ENCODE measurements at places on chromosomes 16 and 17. TPM values are rescaled to one million over a fixed set of nuclear protein-coding genes. Genes with fewer than 3 reads are reported as not detected.

Gene SLC2A4
- total RNA-seq = not detected

Gene CXCL16
- total RNA-seq = 6.7 TPM

Gene ENPP7
- 0.50 TPM for total RNA-seq

DNA sequence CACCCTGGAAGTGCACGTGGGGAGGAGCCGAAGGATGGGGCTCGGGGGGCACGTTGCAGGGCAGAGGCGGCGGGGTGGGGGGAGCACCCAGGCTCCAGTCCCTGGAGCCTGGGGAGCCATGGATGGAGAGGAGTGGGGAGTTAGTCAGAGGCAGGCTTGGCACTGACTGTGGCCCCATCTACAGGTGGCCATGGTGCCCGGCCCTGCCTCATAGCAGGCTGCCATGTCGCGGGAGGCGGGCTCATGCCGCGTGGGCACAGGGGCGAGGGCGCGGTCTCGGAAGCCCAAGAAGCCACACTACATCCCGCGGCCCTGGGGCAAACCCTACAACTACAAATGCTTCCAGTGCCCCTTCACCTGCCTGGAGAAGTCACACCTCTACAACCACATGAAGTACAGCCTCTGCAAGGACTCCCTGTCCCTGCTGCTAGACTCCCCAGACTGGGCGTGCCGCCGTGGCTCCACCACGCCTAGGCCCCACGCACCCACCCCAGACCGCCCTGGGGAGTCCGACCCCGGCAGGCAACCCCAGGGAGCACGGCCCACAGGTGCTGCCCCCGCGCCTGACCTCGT lies 3.0 kb downstream of the PRR35 start:
- no peak for ATAC-seq

- ATAC-seq = no peak
Measured at GRCh38 chr17:82880620-82881323, 41.0 kb upstream of the ZNF750 start.

- ATAC-seq = no peak
Measured at GRCh38 chr17:30957741-30958140, 13.1 kb upstream of the RNF135 start.

GRCh38 chr16:17134586-17134985 lies 336.2 kb downstream of the XYLT1 start:
- no peak for ATAC-seq

- peak; percentile 53 for ATAC-seq
Measured at GRCh38 chr16:81748476-81749198, 30.5 kb upstream of the PLCG2 start.

- peak; percentile 80 for ATAC-seq
Measured at GRCh38 chr17:15233022-15233805, 31.9 kb downstream of the PMP22 start.

DNA sequence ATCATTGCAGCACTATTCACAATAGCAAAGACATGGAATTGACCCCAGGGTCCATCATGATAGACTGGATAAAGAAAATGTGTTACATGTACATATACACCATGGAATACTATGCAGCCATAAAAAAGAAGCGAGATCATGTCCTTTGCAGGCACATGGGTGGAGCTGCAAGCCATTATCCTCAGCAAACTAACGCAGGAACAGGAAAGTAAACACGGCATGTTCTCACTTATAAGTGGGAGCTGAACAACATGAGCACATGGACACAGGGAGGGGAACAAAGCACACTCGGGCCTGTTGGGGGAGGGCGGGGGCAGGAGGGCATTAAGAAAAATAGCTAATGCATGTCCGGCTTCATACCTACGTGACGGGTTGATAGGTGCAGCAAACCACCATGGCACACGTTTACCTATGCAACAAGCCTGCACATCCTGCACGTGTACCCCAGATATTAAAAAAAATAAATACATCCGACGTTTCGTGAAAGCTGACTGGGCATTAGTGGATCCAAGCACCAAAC lies 28.9 kb downstream of the ZNF778 start:
- no peak for ATAC-seq

- no peak for ATAC-seq
Measured at GRCh38 chr17:69733171-69734012, 318.9 kb downstream of the MAP2K6 start.

DNA sequence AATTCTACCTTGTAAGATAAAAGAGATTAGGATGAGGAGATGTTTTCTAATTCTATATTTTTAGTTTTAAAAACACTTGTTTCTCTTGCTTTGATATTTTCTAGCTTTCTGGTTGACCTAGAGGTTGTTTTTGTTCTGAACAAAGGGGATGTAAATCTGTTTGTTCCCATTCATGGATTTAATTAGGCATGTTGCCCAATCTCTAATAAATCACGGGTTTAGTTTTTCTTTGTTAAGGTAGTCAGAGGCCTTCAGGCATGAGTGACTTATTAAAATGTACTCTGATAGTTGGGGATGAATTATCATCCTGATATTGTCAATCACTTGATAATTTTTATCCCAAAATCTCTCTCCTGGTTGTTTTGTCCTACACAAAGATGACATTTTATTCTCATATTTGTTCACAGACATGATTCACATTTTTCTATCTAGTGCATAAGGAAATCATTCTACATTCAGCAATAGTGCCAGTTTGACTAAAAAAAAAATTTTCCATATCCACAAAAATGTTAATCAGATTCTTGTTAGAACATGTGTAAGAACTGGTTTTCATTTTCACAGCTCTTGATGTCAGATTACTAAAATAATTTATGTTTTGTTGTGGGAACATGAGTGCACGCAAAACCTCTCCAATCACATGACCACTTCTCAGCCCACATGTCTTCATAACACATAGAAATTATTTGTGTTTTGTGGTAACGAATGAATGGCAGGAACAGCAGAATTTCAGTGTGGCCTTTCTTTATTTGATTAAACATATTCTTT lies 95.7 kb upstream of the AKTIP start:
- ATAC-seq = no peak

- no peak for ATAC-seq
Measured at GRCh38 chr16:4270091-4270490, 2.7 kb downstream of the TFAP4 start.

DNA sequence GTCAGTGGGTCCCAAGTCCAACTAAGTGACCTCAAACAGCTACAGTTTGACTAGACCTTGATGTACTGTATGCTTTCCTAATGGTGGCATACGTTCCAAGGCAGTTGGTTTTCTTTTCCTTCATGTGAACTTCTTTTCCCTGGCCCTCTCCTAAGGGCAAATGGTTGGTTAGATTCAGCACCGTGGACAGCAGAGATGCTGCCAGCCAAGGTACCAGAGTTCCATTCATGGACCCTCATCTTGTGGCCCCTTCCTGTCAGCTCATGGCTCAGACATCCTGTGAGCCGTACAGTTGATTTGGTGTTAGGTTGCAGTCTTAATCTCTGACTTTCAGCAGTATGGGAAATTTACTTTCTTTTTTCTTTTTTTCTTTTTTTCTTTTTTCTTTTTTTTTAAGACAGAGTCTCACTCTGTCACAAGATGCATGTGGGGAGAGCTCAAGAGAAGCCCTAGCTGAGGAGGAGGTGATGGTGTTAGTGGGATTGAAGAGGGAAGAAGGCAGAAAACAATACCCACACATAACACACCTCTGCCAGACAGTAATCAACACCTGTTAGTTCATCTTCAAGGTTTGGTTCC lies 122.4 kb downstream of the USP31 start:
- no peak for ATAC-seq

DNA sequence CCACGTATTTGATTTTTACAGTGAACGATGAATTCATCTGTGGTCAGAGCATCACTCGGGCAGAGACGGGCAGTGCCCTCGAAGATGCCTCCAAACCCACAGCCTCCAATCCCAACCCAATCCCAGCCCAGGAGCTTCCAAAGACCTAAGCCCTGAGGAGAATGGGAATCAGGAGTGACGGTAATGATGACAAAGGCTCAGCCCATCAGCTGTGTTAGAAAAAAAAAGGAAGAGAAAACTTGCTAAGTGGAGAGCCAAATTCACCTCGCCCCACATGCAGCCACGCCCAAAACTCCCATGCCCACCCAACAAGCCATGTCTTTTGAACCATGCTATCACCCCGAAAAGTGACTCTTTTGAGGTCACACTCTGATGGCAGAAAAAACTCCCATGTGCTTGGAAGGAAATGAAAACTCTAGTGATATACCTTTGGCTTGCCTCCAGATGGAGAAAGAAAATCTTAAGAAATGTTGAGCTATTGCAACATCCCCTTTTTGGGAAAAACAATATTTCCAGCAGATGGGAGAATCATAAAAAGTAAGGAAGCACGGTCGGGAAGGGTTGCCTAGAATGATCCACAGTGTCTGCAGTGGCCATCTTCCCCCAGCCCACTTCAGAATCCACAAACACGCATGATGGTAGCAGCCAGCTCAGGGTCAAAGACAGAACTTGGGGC lies 37.7 kb downstream of the XYLT1 start:
- ATAC-seq = no peak

GRCh38 chr17:7922845-7923628 lies 6.6 kb downstream of the KCNAB3 start:
- ATAC-seq = peak; percentile 95

DNA sequence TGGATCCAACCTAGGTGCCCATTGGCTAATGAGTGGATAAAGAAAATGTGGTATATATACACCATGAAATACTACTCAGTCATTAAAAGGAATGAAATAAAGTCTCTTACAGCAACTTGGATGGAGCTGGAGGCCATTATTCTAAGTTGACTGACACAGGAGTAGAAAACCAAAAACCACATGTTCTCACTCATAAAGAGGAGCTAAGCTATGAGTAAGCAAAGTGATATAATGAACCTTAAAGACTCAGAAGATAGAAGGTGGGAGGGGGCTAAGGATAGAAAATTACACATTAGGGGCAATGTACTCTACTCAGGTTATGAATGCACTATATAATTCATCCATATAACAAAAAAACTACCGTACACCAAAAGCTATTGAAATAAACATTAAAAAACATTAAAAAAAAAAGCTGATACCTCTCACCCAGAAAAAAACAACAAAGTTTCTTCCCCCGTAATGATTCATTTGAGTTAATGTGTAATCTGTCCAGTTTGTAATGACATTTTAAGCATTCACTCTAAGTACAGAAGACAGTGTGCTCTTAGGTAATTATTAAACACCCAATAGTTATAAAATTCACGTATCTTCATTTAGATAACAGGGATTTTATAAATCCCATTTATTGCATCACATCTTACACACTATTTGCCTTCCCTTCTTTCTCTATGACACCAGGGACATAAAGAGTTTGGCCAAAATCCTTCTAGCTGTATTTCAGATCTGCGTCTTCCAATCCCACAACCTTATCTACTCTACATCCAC lies 941.5 kb downstream of the CDH11 start:
- ATAC-seq = no peak

- ATAC-seq = no peak
Measured at GRCh38 chr16:85327731-85328675, 215.7 kb upstream of the CIBAR2 start.
